Astrocyte of the cerebellum (primary cell): ENCODE measurements at places on chromosomes 4 and X.
A peak's percentile ranks its signal among the peaks of the same experiment; 100 is the strongest.

GRCh38 chr4:102439812-102440211 is 61.3 kb upstream of the NFKB1 start:
- no peak for DNase-seq

- no peak for DNase-seq
These were observed 186.2 kb downstream of the LARP7 start for GRCh38 chr4:112823156-112823555.

GRCh38 chr4:109429545-109429944 is 4.1 kb upstream of the SEC24B start:
- DNase-seq: no peak

GRCh38 chrX:105972690-105973386 is 65.7 kb downstream of the SERPINA7 start:
- no peak for DNase-seq

DNA sequence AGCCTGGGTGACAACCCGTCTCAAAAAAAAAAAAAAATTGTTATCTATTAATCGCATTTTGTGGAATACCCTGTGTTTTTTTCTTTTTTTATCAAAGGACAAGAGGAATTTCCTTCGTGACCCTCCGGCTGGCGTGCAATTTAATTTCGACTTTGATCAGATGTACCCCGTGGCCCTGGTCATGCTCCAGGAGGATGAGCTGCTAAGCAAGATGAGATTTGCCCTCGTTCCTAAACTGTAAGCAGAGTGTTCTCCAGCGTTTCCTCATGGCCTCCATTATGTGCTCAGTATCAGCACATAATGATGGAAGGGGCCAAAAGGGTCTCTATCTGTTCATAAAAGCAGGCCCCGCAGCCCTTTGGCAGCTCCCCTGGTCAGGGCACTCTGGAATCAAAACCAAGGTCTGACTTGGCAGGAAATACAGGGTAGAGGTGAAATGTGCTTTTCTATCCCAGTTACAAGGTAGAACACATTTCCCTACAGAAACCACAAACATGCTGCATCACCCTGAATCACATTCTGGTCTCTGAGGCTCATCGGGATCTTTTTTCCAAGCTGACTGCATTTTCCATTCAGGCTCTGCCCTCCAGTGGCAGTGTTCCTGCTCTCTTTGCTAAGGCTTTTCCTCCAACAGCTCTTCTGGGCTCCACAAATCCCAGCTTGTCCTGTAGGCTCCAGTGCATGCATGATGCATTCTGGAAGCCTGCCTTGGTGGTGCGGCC is 24.4 kb downstream of the SYAP1 start:
- peak; percentile 86 for DNase-seq

GRCh38 chr4:114980932-114981708 is 132.3 kb downstream of the NDST4 start:
- no peak for DNase-seq

- DNase-seq: no peak
These were observed 79.6 kb downstream of the MGST2 start for GRCh38 chr4:139745111-139745639.

GRCh38 chr4:21211846-21212245 is 511.6 kb downstream of the PACRGL start:
- no peak for DNase-seq

- no peak for DNase-seq
These were observed 21.5 kb downstream of the RELL1 start for GRCh38 chr4:37664696-37665095.

GRCh38 chr4:41693629-41694028 is 54.9 kb downstream of the PHOX2B start:
- peak; percentile 24 for DNase-seq

- no peak for DNase-seq
These were observed 20.0 kb downstream of the UBE2D3 start for GRCh38 chr4:102807345-102807744.

GRCh38 chr4:76435528-76436319 is 695 bp downstream of the SHROOM3 start:
- DNase-seq: no peak

DNA sequence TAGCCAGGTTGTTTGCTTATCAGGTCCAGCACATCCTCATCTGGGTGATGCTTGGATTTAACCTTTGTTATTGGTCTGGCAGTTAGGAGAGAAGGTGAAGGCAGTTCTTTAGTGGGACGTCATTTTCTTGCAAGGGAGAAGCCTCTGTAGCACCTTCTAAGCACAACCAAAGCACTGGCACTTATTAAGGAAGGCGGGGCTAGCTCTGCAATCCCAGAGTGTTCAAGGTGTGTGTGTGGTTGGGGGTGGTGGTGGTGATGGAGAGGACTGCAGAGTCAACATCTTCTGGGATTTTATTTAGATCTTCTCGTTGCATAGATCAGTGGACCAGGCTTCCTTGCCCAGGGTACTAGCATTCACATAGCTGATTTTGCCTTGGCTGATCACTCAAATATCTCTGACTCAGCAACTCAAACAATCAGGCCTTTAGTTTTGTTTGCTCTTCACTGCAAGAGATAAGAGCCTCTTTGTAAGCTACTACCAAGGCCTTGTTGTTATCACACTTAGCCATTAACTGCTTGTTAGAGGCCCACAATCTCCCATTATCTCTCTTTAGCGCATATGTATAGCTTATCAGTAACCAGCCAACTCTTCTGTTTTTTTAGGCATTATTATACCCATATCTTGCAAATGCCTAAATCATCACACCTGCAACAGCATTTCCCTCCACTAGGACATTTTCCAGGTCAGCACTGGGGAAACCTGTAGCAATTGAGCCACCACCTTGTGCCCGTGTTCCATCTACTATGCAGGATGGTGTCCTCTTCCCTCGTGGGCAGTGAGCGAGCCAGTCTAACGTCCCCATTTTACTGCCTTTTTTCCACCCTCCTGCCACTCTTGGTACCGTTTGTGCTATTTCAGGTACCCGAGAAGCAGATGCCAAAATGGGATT is 36.5 kb upstream of the LINC00632 start:
- DNase-seq: no peak

DNA sequence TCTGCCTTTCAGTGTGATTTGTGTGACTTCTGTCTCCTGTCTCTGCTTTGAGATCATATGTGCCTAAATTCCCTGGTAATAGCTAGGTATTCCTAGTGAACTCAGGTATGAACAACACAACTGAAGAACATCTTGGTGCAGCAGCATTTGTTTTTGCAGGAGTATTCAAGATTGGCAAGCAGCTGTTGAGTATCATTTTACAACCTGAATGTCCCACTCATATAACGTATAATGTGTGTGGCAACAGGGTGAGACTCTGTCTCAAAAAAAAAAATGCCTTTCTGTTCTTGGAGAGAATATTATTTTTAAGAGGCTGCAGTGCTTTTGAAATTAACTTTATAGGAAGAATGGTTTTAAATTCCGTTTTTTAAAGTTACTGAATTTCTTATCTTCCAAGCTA is 7.7 kb downstream of the LSM6 start:
- DNase-seq: no peak

DNA sequence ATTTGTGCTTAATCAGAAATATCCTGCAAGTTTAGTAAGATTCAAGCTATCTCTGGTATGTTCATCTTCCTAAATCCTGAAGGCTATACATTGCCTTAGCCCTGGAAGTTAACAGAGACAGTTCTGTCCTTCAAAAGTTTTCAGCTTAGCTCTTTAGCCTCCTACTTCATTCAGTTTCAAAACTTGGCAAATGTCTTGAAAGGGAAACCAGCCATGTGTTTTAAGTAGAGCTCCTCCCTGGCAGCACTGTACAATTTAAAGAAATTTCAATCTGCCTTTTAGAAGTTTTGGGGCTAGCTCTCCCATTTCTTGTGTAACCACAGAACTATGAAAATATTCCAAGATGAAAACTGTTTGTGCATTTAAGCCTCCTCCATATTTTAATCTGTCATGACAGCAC is 47.0 kb downstream of the FANCB start:
- no peak for DNase-seq

- DNase-seq: no peak
These were observed 639.6 kb downstream of the ARAP2 start for GRCh38 chr4:35604724-35605123.

GRCh38 chr4:65437102-65437501 is 233.2 kb downstream of the EPHA5 start:
- DNase-seq: peak; percentile 46

DNA sequence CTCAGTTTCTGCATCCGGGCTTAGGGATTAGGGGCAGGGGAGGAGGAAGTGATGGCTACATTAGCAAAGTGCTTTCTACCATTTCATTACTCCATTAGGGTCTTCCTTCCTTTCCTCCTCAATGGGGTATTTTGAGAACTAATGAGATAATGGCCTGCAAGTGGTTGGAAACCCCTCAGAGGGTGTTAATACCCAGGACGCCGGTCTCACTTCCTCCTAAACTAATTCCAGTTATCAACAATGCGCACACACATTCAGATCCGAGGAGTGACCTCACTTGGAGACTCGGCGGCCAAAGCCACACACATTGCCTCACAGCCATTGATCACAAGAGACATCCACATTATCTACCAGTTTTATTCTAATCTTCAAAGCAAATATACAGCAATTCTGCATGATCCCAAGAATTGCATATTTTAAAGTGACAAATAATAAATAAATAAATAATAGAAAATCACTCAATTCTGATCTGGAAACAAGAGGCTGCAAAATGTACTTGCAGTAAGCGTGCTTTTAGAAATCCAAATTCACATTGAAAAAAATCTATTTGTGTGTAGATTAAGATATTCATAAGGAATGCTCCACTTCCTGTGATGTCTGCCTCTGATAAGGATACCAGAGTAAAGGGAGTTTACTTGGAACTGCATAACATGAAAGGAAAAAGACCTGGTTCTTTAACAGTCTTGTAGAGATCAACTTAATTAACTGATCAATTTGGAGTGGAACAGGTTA is 329.1 kb downstream of the FBXW7 start:
- DNase-seq: no peak

DNA sequence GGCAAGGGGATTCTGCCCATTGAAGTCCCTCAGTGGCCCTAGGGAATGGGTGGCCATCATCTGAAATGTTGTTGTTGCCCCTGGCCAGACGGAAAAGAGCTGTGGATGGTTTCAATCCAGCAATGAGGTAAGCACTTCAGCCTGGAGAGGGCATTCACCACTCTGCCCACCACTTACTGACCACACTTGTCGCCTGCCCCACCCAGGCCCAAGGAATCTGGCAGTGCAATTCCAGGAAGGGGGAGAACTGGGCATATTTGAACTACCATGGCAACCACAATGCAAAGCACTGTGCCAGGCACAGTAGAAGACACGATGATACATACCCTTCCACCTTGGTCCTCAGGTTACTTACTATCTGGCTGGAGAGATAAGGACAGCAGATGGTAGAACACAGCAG is 161.6 kb downstream of the PDGFRA start:
- no peak for DNase-seq

DNA sequence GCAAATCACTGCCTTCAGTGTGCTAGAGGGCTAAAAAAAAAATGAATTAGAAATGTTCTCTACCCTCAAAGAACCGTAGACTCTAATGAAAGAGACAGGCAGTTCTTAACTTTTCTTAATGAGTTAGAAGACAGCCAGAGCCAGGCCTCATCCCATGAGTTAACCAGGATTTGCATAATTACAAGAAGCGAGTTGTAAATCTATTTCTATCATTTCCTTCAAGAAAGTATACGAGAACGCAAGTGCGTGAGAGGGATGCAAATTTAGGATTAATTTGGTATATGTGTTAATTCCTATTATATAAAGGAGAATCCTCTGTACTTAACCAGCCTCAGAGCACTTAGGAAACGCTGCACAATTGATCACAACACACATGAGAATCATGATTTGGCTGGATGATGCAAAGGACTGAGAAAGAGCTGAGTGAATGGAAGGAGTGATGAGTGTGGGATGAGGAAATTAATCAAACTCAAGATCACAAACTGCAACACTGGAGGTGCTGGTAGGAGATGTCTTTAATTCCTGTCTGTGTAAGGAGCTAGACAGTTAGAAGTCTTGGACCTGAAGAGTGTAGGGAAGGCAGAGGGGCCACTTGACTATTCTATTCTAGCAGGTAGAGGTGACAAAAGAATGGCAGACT is 157.2 kb downstream of the ATP10D start:
- no peak for DNase-seq

DNA sequence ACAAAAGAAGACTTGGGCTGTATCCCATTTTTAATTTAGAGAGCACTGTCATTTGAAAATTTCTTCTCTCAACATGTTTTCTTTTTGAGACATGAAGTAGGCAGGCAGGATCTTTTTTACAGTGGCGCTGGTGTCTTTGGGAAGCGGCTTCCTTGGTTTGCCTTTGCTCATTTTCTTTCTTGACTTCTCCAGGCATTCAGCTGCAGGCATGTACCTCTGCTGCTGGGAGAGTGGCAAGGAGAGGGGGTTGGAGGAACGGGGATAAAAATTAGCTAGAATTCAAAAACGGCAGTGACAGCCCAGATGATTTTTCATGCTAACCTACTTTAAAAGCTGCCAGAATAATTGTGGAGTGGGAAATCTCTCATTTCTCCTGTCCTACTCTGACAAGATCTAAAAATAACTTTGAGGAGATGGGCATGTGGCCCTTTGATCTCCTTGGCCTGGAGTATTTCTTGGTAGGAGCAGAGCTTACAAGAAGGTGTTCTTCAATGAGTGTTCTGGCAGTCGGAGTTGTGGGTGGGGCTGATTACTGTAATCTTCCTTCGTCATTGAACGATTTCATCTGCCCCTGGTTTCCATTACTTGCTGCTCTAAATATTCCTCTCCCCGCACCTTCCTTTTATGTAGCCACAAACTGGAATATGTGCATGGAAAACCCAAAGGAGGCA is 54.8 kb downstream of the TBL1X start:
- no peak for DNase-seq

DNA sequence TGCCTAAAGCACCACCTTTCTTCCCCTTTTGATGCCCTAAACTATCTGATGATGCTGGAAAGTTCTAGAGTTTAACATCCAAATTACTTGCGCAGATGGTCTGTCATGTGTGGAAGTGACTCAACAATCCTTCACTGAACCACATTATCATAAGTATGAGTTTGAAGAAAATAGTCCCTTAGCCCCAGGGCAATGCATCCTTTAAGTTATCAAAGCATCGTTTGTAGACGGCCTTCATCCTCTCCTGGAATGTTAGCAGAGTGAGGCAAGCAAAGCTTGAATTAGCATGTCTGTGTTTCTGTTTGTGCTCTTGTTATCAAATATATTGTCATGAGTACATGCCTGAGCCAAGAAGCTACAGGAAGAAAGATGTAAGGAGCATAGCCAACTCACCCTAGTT is 570.9 kb downstream of the MID1IP1 start:
- DNase-seq: no peak

- DNase-seq: no peak
These were observed 42.9 kb downstream of the SMAD1 start for GRCh38 chr4:145524552-145524951.

- peak; percentile 74 for DNase-seq
These were observed 95.6 kb downstream of the AFAP1 start for GRCh38 chr4:7843831-7844593.

DNA sequence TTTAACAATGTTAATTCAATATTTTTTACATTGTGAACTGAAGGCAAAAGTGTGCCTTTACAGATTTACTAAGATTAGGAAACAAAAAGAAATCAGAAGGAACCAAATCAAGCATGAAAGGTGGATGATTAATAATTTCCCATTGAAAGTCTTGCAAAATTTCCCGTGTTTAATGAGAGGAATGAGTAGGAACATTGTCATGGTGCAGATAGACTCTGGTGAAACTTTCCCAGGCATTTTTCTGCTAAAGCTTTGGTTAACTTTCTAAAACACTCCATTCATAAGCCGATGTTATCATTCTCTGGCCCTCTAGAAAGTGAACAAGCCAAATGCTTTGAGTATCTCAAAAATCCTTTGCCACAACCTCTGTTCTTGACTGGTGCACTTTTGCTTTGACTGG is 1522.8 kb upstream of the PABPC4L start:
- no peak for DNase-seq
